ENCODE measurements at places on chromosomes 6 and 20.

DNA sequence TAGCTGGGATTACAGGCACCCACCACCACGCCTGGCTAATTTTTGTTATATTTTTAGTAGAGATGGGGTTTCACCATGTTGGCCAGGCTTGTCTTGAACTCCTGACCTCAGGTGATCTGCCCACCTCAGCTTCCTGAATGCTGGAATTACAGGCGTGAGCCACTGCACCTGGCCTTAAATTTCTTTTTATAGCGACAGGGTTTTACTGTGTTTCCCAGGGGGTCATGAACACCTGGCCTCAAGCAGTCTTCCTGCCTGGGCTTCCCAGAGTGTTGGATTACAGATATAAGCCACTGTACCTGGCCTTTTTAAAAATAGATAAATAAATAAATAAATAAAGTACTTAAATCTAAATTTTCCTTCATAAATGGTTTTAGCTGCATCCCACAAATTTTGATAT, 57.5 kb downstream of the LIN28B start:
- H3K27me3 ChIP-seq: peaks cover 2% of the 10 kb centered on the region
- H3K4me3 ChIP-seq: no peak overlapping the region
- H3K27ac ChIP-seq: no peak overlapping the region

GRCh38 chr20:35845561-35845960, 73.7 kb downstream of the PHF20 start:
- H3K27me3 ChIP-seq: no peaks in the 10 kb centered on the region
- no peak overlapping the region for H3K27ac ChIP-seq
- H3K4me1 ChIP-seq: peaks cover 27% of the 10 kb centered on the region
- peaks cover 28% of the 10 kb centered on the region for H3K36me3 ChIP-seq

DNA sequence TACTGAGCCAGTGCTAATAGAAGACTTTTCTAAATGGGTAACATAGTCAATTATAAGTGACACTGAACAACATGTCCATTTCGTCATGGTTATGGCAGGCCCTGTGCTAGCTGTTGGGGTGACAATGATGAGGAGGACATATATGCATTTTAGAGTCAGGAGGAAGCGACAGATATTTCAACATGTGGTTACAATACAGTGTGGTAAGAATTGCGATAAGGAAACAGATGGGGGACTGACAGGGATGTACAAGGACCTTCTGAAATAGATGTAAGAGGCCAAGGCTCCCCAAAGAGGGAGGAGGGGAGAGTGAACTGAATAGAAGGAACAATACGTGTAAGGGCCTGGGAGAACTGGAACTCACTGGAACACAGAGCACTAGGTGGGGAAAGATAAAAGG, 11.7 kb downstream of the MMP24 start:
- peaks cover 22% of the 10 kb centered on the region for H3K4me1 ChIP-seq
- H3K27ac ChIP-seq: no peak overlapping the region
- H3K36me3 ChIP-seq: peaks cover 9% of the 10 kb centered on the region
- H3K27me3 ChIP-seq: no peaks in the 10 kb centered on the region
- no peak overlapping the region for H3K4me3 ChIP-seq

GRCh38 chr6:95417856-95418255, 159.5 kb upstream of the MANEA start:
- DNase-seq: no peak
- H3K27ac ChIP-seq: no peak overlapping the region
- no peaks in the 10 kb centered on the region for H3K27me3 ChIP-seq
- no peak overlapping the region for H3K4me3 ChIP-seq

DNA sequence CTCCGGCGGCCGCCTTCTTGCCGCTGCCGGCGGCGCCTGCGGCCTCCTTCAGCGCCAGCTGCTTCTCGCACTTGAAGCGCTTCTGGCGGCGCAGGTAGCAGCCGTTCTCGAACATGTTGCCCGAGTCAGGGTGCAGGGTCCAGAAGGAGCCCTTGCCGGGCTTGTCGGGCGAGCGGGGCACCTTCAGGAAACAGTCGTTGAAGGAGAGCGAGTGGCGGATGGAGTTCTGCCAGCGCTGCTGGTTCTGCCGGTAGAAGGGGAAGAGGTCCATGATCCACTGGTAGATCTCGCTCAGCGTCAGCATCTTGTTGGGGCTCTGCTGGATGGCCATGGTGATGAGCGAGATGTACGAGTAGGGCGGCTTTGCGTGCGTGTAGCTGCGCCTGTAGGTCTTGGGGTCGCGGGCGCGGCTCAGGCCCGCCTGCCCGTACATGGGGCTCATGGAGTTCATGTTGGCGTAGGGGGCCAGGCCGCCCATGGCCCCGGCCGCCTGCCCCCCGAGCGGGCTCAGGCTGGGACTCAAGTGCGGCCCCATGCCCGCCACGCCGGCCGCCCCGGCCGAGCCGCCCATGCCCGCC, 1.9 kb downstream of the FOXA2 start:
- peaks cover 15% of the 10 kb centered on the region for H3K27me3 ChIP-seq
- no peak for DNase-seq
- no peak overlapping the region for H3K4me3 ChIP-seq
- H3K36me3 ChIP-seq: peaks cover 5% of the 10 kb centered on the region

DNA sequence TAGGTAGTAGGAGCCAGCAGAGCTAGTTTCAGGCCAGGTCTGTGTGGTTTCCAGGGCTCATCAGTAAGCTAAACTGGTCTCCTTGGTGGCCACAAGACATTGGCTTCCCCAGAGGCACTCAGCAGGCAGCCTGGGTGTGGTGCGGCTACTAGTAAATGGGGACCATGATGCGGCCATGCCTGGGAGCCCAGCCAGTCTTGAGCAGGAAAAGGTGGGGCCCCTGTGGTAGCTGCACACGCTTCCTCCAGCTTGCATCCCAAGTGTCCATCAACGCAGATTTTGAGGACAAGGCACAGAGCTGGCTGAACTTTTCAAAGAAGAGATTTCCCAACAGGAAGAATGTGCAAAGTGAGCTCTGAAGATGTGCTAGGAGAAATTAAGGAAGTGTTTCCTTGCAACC, 107.4 kb upstream of the NAA20 start:
- no peak overlapping the region for H3K4me3 ChIP-seq
- no peak overlapping the region for H3K27ac ChIP-seq
- DNase-seq: no peak
- H3K36me3 ChIP-seq: no peaks in the 10 kb centered on the region

- DNase-seq: no peak
- no peak overlapping the region for H3K4me3 ChIP-seq
- no peak overlapping the region for H3K27ac ChIP-seq
- peaks cover 3% of the 10 kb centered on the region for H3K4me1 ChIP-seq
- H3K36me3 ChIP-seq: no peaks in the 10 kb centered on the region
These were observed 446.2 kb downstream of the PLCB1 start for GRCh38 chr20:8578161-8578865.

DNA sequence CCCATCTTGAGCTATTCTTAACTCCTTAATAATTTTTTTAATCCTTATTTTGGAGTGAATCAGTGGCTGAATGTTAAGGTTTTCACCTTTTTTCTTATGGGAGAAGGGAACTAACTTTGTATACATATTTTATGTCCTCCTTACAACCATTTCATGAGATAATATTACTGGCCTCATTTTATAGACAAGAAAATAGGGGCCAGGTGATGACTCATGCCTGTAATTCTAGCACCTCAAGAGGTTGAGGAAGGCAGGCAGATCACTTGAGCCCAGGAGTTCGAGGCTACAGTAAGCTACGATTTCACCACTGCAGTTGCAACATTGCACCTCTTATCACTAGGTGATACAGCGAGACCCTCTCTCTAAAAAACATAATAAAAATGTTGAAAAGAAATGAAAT, 128.7 kb downstream of the TMEM242 start:
- H3K4me1 ChIP-seq: no peaks in the 10 kb centered on the region
- no peak overlapping the region for H3K4me3 ChIP-seq
- H3K36me3 ChIP-seq: peaks cover 27% of the 10 kb centered on the region
- no peak overlapping the region for H3K27ac ChIP-seq
- H3K27me3 ChIP-seq: no peaks in the 10 kb centered on the region
- DNase-seq: no peak

- no peaks in the 10 kb centered on the region for H3K4me1 ChIP-seq
- H3K27me3 ChIP-seq: peaks cover 2% of the 10 kb centered on the region
- H3K36me3 ChIP-seq: no peaks in the 10 kb centered on the region
- DNase-seq: no peak
These were observed 113.8 kb downstream of the TAF4 start for GRCh38 chr20:61951695-61952533.

GRCh38 chr6:17971128-17972073, 16.0 kb downstream of the KIF13A start:
- H3K27me3 ChIP-seq: peaks cover 1% of the 10 kb centered on the region
- no peaks in the 10 kb centered on the region for H3K36me3 ChIP-seq
- H3K27ac ChIP-seq: no peak overlapping the region
- H3K4me1 ChIP-seq: peaks cover 15% of the 10 kb centered on the region
- no peak for DNase-seq

DNA sequence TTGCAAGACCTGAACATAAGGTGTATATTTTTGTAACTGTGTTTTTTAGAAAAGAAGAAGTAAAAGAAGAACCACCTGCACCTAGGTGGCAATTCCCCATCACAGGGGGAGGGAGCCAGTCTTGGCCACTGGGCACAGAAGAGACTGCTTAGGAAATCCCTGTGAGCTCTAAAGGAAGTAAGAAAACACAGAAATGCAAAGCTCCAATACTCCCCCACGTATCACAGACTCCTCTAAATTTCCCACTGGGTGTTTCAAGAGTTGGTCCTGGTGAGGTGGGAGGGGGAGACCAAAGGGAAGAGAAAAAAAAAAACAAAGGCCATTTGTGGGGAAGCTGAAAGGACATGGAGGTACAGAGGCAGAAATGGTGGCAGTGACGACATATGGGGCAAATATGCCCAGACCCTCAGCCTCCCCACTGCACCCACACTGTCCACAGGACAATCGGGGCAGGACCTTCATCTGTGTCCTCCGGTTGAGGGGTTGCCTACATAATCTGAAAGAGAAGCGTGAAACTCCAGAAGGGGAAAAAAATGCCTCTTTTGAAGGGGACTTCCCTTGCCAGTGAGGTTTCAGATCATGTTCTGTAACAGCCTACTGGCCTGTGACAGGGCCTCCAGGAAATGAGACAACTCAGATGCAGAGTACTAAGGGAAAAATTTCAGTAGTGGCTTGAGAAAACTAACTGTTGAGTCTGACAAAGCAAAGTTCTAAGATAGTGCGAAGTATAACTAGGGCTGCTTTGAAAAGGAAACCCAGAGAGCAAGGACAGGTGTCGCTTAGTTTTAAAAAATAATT, 226.2 kb upstream of the MARCKS start:
- no peak overlapping the region for H3K27ac ChIP-seq
- no peak overlapping the region for H3K4me3 ChIP-seq
- DNase-seq: no peak
- H3K36me3 ChIP-seq: no peaks in the 10 kb centered on the region
- H3K4me1 ChIP-seq: peaks cover 8% of the 10 kb centered on the region

- H3K4me3 ChIP-seq: no peak overlapping the region
- no peaks in the 10 kb centered on the region for H3K36me3 ChIP-seq
- no peak for DNase-seq
- no peaks in the 10 kb centered on the region for H3K27me3 ChIP-seq
These were observed 30.4 kb upstream of the PREX1 start for GRCh38 chr20:48858075-48858790.

DNA sequence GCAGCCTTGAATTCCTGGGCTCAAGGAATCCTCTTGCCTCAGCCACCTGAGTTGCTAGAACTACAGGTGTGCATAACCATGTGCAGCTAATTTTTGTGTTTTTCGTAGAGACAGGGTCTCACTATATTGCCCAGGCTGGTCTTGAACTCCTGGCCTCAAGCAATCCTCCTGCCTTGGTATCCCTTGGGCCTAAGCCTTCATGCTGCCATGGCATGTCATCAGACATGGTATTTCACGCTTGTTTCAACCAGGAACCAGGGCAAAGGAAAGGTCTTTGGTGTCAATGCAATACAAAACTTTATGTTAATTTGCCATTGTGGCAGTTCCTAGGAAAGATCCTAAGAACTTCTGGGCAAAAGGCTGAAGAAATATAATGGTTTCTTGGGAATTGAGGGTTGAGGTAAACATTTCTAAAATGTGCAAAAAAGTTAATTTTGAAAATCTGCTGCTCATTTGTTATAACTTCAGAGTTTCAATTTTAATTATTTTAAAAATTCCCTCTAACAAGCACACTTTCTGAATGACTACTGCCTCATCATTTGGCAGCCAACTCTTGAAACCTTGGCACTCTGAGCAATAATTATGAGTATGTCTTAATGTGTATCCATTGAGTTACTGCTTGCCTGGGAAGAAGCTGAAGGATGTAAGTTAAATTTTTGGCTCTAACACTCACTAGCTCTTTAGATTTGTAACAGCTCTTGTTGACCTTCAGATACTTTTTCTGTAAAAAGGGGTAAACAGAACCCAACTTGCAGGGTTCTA, 154.1 kb downstream of the GJA10 start:
- peaks cover 19% of the 10 kb centered on the region for H3K4me1 ChIP-seq
- H3K27me3 ChIP-seq: no peaks in the 10 kb centered on the region
- DNase-seq: no peak
- no peaks in the 10 kb centered on the region for H3K36me3 ChIP-seq
- no peak overlapping the region for H3K4me3 ChIP-seq

GRCh38 chr20:16385891-16386290, 187.4 kb downstream of the KIF16B start:
- no peak overlapping the region for H3K4me3 ChIP-seq

- no peak overlapping the region for H3K4me3 ChIP-seq
- no peaks in the 10 kb centered on the region for H3K27me3 ChIP-seq
- no peaks in the 10 kb centered on the region for H3K36me3 ChIP-seq
- H3K27ac ChIP-seq: no peak overlapping the region
- no peak for DNase-seq
- H3K4me1 ChIP-seq: no peaks in the 10 kb centered on the region
These were observed 904.3 kb upstream of the FLRT3 start for GRCh38 chr20:15241681-15242080.

DNA sequence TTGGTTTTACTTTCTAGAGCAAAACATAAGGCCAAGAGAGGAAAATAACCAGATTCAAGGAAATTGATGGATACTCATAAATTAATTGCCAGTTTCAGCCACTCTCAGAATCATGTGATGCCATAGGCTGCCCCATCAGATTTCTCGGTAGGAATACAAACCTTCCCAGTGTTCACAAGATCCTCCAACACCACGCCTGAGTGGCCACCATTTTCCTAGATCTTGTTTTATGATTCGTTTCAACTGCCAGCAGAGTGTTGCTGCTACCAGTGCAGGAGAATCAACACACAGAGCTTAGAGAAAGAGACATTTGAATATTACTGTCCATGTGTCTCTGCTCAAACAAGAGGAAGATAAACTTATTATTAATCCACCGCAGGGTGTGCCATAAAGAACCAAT, 434.2 kb upstream of the CDH4 start:
- H3K36me3 ChIP-seq: no peaks in the 10 kb centered on the region
- H3K4me1 ChIP-seq: no peaks in the 10 kb centered on the region
- H3K27ac ChIP-seq: no peak overlapping the region
- peaks cover 3% of the 10 kb centered on the region for H3K27me3 ChIP-seq
- H3K4me3 ChIP-seq: no peak overlapping the region
- DNase-seq: no peak

DNA sequence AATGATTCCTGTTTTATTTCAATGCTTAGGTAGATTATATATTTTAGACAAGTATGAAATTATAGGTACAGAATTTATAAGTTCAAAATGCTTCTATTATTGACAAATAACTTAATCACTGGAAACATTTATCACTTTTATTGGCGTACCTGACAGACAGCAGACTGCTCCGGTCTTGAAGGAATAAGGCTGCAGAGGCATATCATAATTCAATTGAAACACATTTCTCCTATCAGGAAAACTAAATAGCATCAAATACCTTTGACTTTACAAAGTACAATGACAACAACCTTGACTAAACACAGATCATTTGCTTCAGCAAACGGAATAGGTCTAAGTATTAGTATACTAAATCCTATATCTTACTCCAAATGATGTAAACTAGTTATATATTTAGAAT, 91.3 kb downstream of the GRIK2 start:
- H3K4me1 ChIP-seq: no peaks in the 10 kb centered on the region
- H3K27me3 ChIP-seq: no peaks in the 10 kb centered on the region
- no peaks in the 10 kb centered on the region for H3K36me3 ChIP-seq
- H3K27ac ChIP-seq: no peak overlapping the region

All from immature natural killer cell (primary cell).